Left forelimb (tissue), 1 donor: ENCODE measurements at places on chromosomes 3 and 15.

DNA sequence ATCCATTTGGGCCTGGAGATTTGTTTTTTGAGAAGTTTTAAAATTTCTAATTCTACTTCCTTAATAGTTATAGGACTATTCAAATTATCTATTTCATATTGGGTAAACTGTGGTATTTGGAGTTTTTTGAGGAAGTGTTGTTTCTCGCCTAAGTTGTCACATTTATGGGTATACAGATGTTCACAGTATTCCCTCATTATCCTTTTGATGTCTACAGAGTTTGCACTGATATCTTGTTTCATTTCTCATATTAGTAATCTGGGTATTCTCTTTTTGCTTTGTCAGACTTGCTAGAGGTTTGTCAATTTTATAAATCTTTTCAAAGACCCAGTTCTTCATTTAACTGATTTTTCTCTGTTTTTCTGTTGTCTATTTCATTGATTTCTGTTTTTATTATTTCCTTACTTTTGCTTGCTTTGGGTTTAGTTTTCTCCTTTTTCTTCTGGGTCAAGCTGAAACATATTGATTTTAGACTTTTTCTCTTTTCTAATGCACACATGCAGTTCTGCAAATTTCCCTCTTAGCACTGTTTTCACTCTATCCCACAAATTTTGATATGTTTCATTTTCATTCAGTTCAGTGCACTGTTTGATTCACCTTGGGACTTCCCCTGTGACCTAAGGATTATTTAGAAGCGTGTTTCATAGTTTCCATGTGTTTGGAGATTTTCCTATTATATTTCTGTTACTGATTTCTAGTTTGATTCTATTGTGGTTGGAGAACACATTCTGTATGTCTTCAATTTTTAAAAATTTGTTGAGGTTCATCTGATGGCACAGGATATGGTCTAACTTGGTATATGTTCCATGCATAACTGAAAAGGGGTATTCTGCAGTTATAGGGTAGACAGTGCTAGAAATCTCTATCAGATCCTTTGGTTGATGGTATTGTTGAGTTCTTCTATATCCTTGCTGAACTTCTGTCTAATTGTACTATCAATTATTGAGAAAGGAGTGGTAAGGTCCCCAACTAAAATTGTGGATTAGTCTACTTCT lies 79.6 kb downstream of the SUMF1 start:
- DNase-seq = no peak

DNA sequence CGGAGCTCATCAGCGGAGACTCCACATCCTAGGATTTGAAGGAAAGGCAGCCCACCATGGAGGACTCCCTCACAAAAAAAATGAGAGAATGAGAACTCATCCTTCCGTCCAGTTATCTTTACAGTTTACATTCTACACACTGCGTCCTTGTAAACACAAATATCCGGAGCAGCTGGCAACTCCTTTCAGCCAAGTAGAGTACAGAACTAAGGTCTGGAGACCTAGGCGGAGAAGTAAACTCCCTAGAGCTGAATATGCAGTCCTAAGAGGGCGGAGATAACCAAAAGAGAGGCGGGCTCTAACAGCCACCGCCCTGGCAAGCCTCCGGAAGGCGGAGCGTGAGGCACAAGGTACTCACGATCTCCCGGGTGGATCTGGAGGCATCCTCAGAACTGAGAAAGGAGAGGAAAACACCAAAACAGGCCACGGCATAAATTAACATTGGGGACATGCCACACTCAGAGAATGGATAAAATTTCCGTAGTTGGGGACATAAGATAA lies 924 bp upstream of the SIN3A start:
- peak; percentile 78 for DNase-seq

GRCh38 chr3:136186344-136186743 lies 9.8 kb downstream of the MSL2 start:
- no peak for DNase-seq

GRCh38 chr3:66705076-66705475 lies 204.3 kb upstream of the LRIG1 start:
- DNase-seq = no peak

DNA sequence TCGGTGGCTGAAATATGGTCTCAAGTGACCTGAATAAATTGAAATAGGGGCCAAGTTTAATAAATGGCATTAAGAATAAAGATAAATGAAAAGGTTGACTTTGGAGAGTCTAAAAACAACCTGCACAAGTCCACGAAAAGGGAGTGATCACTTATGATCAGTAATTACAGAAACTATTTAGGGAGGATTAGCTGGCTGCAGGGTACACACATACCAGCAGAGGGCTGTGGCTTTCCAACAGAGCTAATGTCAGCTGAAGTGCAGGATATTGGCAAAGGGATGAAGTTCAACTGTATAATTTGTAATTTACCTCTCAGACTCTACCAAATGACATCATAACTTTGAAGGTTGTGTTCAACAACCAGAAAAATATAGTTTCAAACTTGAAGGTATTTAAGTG lies 86.8 kb downstream of the SYNPR start:
- no peak for DNase-seq

DNA sequence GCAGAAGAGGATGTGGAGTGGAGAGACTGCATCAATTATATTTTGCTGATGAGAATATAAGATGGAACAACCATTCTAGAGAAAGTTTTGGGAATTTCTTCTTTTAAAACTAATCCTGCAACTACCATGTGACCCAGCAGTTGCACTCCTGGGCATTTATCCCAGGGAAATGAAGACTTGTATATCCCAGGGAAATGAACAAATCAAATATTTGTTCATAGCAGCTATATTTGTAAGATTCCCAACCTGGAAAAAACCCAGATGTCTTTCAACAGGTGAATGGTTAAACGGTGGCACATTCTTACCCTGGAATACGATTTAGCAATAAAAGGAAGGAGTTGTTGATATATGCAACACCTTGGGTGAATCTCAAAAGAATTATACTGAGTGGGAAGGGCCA lies 385.3 kb upstream of the TPRG1 start:
- no peak for DNase-seq

- DNase-seq = no peak
These were observed 1481.5 kb downstream of the OTOL1 start for GRCh38 chr3:162978136-162978535.

GRCh38 chr15:34436956-34437442 lies 609 bp downstream of the GOLGA8A start:
- DNase-seq = peak; percentile 73
